ENCODE measurements at places on chromosomes 16 and 17. TPM values are rescaled to one million over a fixed set of nuclear protein-coding genes. Genes with fewer than 3 reads are reported as not detected.
A peak's percentile ranks its signal among the peaks of the same experiment; 100 is the strongest.

Gene SKAP1
- 0.30 TPM for total RNA-seq

Gene ITGB3
- total RNA-seq = 0.14 TPM

Gene ANKRD40CL
- not detected for total RNA-seq

GRCh38 chr17:59785091-59785799 is 77.8 kb downstream of the VMP1 start:
- no peak for DNase-seq

- DNase-seq = no peak
These were observed 1.1 kb upstream of the TRPV3 start for GRCh38 chr17:3558603-3559269.

GRCh38 chr16:66342294-66342900 is 24.1 kb upstream of the CDH5 start:
- DNase-seq = peak; percentile 73

DNA sequence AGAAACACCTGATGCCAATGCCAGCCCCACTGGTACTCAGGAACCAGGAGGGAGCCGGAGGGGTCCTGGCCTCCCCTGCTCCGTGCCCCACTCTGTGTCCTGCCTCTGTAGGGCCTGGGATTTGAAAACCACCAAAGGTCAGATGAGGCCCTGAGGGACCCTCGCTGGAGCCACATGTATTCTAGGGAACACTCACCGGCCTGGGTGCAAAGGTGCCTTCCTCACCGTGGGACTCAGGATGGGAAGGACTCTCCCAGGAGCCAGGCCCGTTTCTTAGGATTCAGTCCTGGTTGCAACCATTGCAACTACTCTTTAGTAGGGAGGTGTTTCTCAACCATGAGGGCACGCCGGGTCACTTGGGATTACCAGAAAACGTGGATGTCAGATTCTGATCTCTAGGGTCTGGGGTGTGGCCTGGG is 74.6 kb downstream of the N4BP1 start:
- no peak for DNase-seq

- DNase-seq = no peak
These were observed 1.9 kb upstream of the PRRT2 start for GRCh38 chr16:29809850-29810698.

DNA sequence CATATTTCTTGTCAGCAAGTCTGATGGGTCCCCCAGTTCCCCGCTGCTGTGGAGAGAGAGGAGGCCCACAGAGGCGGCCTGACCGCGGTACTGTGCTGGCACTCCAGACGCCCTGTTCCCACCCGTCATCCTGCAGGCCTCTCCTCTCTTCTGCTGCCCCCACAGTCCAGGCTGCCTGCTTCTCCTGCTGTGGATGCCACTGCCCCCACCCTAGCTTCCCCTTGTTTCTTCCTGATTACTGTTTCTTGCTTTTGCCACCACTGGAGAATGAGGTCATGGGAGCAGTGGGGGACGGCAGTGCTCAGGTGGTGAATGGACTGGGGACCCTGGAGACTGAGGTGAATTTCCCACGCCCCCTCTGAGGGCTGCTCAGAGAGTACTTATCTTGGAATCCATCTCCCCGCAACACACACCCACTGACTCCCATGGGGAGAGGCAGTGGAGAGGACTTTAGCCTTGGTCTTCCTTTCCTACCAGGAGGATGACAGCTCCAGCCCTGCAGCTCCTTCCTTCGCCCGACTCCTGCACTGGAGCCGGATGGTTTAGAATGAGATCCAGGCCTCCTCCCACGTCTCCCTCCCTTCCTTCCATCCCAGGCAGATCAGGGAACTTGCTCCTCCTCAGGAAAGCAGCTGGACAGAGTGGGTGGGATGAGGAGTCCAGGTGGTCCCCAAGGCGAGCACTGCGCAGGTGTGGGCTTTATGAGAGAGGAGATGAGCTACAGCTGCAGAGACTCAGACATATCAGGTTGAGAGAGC is 60.4 kb downstream of the PLXDC1 start:
- DNase-seq = no peak

Measured in WTC11 (cell line).